Activated CD8-positive, alpha-beta memory T cell treated with anti-CD3 and anti-CD28 coated beads for 36 hours (primary cell): ENCODE measurements at places on chromosomes 13 and 19. TPM values are rescaled to one million over a fixed set of nuclear protein-coding genes. Genes with fewer than 3 reads are reported as not detected.

Gene GRIN3B
- not detected for total RNA-seq

Gene WTIP
- total RNA-seq, result 0.50 TPM

Gene MUC16
- not detected for total RNA-seq

Gene KRTDAP
- not detected for total RNA-seq
